Fibroblast of mammary gland (primary cell): ENCODE measurements at places on chromosomes 1 and 21.

DNA sequence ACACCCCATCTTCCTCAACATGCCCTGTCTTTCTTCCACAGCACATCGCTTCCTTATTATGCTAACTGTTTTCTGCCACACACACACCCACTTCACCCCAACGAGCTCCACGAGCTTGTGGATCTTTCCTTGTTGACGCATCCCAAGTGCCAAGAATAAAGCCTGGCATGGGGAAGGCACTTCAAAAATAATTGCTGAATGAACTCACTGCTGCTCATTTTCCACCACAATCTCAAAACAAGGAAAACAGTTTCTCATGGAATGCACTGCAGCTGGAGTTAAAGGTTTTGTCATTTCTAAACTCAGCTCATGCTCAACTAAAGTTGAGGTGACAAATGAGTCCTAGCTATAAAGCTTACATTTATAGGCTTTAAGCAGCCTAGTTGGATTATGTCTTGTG, 86.0 kb downstream of the TIAM1 start:
- DNase-seq, result no peak

DNA sequence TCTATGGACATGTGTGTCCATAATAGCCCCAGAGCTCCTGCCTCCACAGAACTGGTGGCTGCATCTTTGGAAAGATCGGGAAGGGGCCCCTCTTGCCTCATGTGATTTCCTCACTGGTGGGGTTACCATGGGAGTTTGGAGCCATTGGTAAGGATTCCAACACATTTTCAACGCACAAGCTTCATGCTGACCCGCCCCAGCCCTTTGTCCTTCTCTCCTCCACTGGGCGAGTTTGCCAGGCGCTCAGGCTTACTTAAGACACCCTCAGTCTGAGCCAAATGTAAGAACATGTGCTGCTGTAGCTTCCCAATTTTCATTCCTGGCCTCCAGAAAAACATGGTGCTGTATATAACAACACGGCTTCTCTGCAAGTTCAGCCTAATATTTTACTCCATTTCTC, 72.4 kb downstream of the ATP5PO start:
- DNase-seq, result no peak

GRCh38 chr21:43343095-43343991, 83.6 kb downstream of the SIK1 start:
- no peak for DNase-seq

GRCh38 chr1:204348722-204349121, 11.0 kb downstream of the PLEKHA6 start:
- peak; percentile 64 for DNase-seq

DNA sequence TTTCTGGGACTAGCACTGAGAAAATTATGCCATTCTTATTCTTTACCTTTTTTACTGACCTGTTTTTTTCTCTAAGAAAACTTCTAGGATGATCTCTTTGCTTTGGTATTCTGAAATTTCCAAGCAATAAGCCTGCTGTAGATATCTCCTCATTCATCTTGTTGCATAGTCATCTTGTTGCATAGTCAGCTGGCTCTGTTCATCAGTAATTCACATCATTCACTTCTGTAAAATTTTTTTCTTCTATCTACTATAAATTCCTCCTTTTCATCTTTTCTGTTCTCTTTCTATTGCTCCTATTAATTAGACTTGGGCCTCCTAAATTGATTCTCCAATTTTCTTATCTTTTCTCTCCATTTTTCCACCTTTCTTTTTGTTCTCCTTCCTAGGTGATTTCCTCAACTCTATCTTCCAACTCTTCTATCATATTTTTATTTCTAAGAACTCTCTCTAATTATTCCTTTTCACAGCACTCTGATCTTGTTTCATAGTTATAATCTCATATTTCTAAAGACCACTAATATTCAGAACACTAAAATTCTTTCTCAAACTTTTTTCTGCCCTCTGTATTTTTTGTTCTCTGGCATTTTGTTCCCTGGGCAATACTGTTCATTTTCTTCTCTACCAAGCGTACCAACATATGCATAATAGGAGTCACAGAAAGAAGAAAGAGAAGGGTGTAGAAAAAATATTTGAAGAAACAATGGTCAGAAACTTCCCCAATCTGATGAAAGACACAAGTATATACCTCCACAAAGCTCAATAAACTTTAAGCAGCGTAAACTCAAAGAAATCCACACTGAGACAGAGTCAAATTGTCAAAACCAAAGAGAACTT, 17.7 kb downstream of the TUT4 start:
- peak; percentile 12 for DNase-seq

DNA sequence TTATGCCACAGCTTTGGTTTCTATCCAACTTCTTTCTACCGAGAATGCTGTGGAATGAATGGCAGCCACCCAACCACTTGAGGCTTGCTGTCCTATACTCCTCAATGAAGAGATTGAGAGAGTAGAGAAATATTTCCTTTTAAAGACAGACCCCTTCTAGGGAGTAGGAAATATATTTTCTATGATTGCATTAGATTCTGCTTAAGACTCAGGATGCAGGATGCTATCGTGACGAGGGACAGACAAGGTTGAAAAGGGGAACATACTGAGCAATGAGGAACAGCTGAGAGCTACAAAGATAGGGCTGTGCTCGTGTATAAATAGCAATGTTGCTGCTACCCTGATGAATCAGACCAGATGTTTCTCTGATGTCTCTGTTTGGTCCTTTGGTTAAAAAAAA, 7.1 kb upstream of the RASAL2 start:
- DNase-seq, result peak; percentile 67

DNA sequence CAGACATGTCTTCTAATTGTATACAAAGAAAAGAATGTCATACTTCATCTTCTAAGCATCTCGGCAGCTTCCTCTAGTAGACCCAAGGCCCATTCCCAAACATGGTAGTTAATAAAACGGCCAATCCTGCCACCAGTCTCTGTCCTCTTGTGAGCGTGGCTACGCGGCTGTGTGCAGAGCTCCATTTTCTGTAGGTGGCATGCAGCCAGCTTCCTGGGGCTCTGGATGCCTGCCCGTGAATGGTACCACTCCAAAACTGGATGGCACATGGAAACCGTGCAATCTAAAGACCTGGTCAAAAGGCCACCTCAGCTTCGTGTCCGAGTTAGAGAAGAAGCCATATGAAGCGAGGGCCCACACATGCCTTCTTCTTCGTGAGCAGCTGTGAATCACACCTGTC, 110.7 kb downstream of the SIPA1L2 start:
- no peak for DNase-seq

DNA sequence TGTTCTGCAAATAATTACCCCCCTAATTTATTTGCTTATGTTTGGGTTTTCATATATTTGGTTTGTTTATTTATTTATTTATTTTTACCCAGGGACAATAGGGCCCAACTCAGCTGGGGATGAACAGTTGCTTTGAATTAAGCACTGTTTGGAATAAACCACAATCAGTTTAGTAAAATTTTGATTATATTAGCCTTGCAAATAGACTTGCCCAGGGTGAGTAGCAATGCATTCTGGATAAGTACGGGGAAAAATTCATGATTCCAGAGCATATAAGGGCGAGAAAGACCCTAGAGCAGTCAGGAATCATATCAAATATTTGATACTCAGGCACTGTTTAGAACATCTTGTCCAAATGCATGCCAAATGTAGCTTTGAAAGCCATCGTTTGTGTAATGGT, 242.7 kb downstream of the OMA1 start:
- DNase-seq, result no peak

GRCh38 chr1:89125240-89125912, 538 bp downstream of the GBP2 start:
- DNase-seq, result no peak

GRCh38 chr1:68653882-68654281, 157.0 kb upstream of the DEPDC1 start:
- DNase-seq, result no peak

DNA sequence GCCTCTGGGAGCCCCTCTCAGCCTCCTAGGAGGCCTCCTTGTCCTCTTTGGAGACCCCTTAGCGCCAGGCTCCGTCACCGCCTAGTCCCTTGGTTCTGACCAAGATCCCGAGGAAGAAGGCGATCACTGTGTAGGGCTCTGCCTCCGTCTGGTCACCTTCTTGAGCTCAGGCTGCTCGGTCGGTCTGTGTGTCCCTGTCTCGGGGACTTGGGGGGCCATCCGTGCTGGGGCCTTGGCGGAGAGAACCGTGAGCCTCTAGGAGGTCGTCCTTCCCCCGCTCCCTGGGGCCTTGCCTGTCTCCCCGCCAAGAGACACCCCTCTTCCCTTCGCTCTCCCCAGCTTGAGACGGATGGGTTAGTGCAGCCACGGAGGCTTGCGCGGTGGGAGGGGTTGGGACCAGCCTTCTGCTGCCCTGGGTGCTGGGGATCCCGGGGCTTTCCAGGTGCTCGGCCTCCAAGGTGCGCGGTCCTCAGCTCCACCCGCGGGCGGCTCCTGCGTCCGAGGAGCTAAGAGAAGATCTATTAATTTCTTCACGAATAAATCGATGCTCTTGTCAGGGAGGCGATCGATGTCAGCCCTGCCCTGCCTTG, 701 bp upstream of the INSRR start:
- no peak for DNase-seq

DNA sequence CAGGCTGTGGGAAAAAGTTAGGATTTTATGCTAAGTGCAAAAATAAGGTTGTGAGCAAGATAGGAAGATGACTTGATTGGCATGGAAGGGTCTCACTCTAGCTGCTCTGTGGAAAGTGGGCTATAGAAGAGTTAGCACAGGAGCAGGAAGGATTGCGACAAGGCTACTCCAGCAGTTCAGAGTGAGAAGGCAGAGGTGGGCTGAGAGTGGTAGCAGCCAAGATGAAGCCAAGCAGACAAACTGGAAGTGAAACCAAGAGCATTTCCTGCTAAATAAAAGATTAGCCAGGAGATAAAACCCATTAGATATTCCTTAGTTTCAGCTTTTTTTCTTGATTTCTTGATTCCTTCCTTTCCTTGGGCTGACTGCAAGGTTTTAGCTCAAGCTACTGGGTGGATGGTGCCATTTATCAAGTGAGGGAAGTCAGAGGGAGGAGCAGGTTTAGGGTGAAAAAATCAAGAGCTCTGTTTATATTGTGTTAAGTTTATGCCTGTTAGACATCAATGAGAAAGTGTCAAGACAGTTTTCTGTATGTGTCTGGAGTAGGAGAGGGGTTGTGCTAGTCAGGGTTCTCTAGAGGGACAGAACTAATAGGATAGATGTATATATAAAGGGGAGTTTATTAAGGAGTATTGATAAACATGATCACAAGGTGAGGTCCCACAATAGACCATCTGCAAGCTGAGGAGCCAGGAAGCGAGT, 33.1 kb upstream of the ZNF644 start:
- DNase-seq, result no peak

DNA sequence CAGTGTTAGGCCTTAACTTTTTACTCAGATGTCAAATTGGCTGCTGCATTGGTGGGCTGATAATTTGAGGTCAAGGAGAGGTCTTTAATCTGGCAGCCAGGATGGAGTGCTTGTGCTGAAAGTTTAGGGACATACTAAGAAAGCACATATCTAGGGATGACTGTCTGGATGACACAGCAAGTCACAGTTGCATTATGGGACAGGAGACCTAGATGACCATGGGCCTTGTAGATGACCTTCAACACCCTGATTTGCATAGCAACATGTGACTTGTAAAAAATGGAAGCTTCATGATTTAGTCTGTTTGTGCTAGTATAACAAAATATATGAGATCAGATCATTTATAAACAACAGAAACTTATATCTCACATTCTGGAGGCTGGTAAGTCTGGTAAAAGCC, 18.0 kb upstream of the HSD3B2 start:
- DNase-seq, result no peak

GRCh38 chr1:28173151-28173979, 3.1 kb downstream of the PTAFR start:
- DNase-seq, result peak; percentile 31

- no peak for DNase-seq
Observed at GRCh38 chr1:84825161-84825560, 67.8 kb downstream of the LPAR3 start.

- peak; percentile 13 for DNase-seq
Observed at GRCh38 chr1:3827813-3828307, 29.2 kb downstream of the CEP104 start.
